ENCODE measurements at places on chromosomes 3 and 15.

GRCh38 chr3:142997330-142997729 is 4.0 kb upstream of the U2SURP start:
- DNase-seq, result no peak

GRCh38 chr3:25592510-25592968 is 72.2 kb downstream of the TOP2B start:
- peak; percentile 58 for DNase-seq

GRCh38 chr3:101941318-101942040 is 92.2 kb downstream of the NFKBIZ start:
- DNase-seq, result peak; percentile 86

DNA sequence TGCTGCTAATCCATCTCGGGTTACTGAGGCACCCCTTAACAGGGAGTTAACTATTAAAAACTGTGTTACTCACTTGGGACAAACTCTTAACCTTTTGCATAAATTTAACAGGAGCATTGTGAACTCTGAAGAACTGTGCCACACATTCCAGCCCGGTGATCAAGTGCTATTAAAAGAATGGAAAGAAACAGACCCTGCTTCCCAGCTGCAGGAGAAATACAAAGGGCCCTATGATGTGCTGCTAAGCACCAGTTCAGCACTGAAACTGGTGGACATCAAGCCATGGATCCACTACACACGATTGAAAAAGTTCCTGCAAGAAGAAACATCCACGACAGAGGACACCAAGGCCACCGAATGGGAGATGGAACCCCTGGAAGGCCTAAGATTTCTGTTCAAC is 114.7 kb upstream of the PLCL2 start:
- DNase-seq, result peak; percentile 48

GRCh38 chr3:181966393-181966792 is 254.7 kb downstream of the SOX2 start:
- no peak for DNase-seq

- DNase-seq, result no peak
Observed at GRCh38 chr15:69863446-69863845, 234.3 kb downstream of the TLE3 start.

- DNase-seq, result no peak
Observed at GRCh38 chr3:59180006-59180405, 130.2 kb upstream of the CFAP20DC start.

- no peak for DNase-seq
Observed at GRCh38 chr15:92661956-92662355, 6.4 kb upstream of the FAM174B start.

DNA sequence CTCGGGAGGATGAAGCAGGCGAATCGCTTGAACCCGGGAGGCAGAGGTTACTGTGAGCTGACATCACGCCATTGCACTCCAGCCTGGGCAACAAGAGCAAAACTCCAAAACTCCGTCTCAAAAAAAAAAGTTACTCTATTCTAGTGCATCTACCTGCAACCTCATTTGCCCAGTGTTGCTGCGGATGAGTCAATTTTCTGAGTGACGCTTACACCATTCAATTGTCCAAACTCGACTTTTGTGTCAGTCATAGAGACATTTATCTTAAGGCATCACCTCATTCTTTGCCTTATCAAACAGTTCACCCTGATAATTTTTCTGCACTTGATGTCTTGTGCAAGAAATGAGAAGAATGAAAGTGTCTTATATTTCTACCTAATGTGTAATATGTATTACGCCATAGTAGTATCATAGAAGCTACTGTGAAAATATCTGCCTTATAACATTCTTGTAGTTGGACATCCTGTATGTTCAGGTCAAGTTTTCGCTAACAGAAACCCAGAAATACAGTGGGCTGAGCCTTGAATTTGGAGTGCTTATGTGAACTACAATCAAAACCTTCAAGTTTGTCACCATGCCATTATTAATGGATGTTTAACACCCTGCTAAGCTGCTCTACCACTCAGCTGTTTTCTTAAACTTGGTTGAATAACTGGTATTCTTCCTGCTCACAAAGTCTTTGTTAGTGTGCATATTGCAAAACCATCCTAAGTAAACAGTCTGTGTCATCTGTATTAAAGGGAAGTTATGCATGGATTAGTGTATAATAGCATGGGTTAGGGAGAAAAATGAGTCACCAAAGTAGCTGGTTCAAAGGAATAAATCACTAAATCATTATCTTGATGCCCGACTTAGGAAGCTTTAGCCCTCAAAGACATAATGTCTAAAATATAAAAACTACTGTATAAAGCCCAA is 531.0 kb upstream of the NR2F2 start:
- peak; percentile 93 for DNase-seq

- DNase-seq, result no peak
Observed at GRCh38 chr15:41881920-41882688, 11.7 kb downstream of the SPTBN5 start.

GRCh38 chr15:36810656-36811449 is 231.4 kb downstream of the CDIN1 start:
- no peak for DNase-seq

DNA sequence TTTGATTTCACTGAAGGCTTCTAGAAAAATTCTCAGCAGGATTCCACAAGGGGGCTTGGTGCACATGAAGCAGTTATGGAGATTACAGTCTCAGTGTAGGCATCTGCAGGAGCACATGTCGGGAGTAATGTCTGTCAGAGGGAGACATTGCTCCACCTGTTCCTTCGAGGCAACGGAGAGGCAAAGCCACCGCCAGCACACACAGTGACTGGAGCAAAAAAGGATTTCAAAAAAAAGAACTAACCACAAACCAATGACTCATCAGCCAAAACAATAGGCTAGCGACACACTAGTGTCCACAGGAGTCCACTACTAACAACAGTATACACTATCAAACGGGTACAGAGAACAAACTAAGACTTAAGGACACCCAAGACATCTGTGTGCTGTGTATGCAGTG is 68.9 kb downstream of the NPTN start:
- DNase-seq, result peak; percentile 25

- peak; percentile 59 for DNase-seq
Observed at GRCh38 chr15:62770752-62771151, 271.8 kb upstream of the TPM1 start.

GRCh38 chr15:63599401-63600000 is 2.3 kb downstream of the FBXL22 start:
- DNase-seq, result no peak

- DNase-seq, result no peak
Observed at GRCh38 chr3:73808862-73809509, 184.2 kb upstream of the PDZRN3 start.

GRCh38 chr3:194269610-194270145 is 81.5 kb downstream of the CPN2 start:
- no peak for DNase-seq

- DNase-seq, result no peak
Observed at GRCh38 chr3:46208167-46208704, at the start of gene CCR1. TSS of gene CCR1 (minus strand) at chr3:46208313. CDS start at chr3:46204313, 4,000 bp downstream.

GRCh38 chr3:145727476-145727875 is 433.5 kb downstream of the PLOD2 start:
- DNase-seq, result no peak

GRCh38 chr3:38623539-38623938 is 25.9 kb downstream of the SCN5A start:
- no peak for DNase-seq

GRCh38 chr15:95693917-95694316 is 636.6 kb upstream of the NR2F2 start:
- DNase-seq, result no peak

DNA sequence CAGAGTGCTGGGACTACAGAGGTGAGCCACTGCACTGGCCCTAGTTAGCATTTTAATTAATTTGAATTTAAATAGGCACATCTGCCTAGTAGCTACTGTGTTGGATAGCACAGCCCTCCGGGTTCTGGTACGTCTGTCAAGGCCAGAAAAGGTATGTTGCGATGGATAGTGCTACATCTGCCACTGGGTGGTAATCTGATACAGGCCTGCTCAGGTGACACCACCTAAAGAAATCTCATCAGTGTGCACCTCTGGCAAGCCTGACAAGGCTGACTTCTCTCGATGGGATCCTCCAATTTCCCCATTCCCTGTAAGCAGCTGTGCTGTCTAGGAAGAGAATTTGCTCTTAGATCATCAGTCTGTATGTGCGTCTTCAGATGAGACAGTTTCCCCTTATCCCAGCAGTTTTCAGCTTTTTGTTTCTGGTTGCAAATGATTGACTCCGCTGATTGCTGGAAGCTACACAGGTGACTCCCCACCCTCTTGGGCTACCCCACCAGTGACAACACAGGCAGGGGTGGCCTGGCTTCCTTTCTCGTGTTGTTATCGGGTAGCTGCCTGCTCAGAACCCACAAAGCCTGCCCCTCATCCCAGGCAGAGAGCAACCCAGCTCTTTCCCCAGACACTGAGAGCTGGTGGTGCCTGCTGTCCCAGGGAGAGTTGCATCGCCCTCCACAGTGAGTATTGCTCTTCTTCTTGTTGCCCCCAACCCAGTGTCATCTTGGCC is at the start of gene CCR9:
CCR9 (plus strand) TSS at position 565 of the 727 bp plus-strand sequence. CDS start 8,391 bp downstream, outside the sequence.
- no peak for DNase-seq

DNA sequence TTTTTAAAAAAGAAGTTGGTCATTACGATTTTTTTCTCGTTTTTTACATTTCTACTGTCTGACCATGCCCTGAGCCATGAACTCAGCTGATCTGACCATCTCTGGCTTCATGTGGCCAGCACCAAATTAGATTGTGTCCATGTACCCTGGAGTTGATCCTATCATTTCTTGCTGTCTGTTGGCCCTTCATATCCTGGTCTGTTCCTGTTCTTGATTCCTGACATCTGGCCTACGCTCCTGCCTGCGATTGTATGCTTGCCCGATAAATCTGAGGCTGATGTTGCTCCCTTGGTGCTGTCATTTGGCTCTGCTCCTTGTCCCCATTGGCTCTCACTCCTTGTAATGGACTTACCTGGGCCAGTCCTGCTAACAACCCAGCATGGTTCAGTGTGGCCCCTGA is 89.8 kb upstream of the IGSF10 start:
- DNase-seq, result no peak

DNA sequence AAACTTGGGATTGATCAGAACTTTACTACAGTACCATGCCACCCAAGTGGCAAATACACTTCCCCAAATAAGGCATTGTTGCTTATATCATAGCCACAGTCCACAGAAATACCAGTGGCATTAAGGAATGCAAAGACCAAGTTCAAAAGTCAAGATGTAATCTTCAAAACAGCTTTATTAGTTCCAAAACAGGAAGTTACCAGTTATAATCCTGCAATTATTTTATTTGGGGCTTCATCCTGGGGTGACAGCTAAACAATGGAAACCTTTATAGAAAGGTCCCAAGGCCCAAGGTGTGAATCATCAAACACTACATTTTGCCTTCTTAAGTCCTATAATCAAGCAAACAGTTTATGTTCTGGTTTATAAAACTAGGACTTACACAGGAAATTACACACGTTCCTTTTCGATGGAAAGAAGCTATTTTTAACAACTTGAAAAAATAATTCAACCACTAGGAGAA is 30.3 kb upstream of the RNF7 start:
- DNase-seq, result peak; percentile 95

DNA sequence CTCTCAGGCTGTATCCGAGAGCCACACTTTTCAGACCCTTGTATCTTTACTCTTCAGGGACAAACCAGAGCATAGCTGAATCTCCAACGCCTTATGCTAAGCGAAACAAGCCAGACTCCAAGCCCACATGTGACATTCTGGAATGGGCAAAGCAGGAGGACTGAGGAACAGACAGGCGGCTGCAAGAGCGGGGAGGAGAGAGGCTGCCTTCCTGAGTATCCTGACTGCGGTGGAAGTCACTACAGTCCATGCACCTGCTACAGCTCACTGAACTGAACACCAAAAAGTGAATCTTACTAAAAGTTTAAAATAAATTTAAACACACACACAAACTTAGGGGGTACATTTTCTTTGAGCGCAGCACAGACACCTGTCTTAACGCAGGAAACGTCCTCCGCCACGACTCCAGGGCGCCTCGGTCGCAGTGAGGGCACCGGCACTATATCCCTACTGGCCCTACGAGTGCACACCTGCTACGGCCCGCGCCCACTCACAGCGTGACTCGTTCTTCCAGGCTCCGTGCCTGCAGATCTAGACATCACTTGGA is 1.4 kb downstream of the CYFIP1 start:
- DNase-seq, result no peak

DNA sequence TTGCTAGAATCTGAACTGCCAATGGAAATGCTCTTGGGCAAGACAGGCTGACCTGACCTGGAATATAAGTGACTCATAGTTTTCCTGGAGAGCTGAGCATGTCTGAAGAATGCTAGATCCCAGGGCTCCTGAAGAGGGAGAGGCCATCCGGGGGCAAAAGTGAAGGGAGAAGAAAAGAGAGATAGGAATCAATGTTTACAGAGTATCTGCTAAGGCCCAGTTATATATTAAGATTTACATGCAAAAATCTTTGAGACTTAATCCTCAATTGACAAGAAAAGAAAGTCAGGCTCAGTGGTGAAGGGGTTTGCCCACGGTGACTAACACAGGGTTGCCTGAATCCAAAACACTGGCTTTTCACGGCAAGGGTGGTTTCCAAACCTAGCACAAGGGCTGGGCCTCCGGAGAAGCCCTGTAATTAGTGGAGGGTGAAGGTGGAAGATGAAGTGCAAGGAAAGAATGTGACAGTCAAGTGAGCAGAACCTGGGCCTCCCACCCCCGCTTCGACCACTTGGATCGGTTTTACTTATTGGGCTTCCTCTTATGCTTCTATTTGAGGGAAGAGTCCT is 91.7 kb upstream of the FGF12 start:
- no peak for DNase-seq

DNA sequence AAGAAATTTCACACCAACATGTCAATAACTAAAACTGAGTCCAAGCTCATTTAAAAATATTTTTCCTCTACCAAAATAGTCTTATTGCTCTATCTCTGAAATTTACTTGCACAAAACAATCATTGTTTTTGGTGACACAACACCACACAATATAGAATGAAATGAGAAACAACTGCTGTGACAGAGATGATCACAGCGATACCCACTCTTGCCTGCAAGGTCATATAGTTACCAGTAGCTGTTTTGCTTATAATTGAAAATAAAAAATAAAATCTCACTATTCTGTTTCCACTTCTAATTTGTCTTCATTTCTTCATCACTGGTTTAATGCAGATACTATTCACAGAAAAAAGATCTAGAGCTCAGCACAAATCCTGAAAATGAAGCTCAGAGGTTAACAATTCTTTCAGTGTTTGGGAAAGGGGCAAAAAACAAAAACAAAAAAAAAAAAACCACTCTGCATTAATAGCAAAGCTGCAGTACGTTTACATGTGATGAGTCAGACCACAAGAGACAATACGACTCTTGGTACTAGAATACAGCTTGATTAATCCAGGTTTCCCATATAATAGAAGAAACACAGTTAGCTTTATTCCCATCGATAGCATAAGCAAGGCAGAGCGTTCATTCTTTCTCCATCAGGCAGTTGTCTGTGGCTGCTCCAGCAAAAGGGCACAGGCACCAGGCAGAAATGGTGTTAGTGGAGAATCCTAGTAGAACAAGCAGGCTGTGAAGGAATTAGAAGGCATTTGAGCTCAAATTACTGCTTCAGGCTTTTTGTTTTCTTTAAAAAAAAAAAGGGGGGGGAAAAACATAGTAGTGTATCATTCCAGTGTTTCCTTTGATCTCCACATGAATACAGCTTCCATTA is 773 bp downstream of the ANKRD28 start:
- no peak for DNase-seq

- DNase-seq, result peak; percentile 46
Observed at GRCh38 chr3:154730186-154730585, 300.2 kb upstream of the GPR149 start.

- no peak for DNase-seq
Observed at GRCh38 chr3:99313485-99313884, 324.9 kb upstream of the COL8A1 start.
